Stimulated activated CD4-positive, alpha-beta T cell treated with anti-CD3 and anti-CD28 coated beads, Interleukin-2, amount 100 ng/mL, for 48 hours (primary cell): ENCODE measurements at places on chromosomes 3 and 15.

DNA sequence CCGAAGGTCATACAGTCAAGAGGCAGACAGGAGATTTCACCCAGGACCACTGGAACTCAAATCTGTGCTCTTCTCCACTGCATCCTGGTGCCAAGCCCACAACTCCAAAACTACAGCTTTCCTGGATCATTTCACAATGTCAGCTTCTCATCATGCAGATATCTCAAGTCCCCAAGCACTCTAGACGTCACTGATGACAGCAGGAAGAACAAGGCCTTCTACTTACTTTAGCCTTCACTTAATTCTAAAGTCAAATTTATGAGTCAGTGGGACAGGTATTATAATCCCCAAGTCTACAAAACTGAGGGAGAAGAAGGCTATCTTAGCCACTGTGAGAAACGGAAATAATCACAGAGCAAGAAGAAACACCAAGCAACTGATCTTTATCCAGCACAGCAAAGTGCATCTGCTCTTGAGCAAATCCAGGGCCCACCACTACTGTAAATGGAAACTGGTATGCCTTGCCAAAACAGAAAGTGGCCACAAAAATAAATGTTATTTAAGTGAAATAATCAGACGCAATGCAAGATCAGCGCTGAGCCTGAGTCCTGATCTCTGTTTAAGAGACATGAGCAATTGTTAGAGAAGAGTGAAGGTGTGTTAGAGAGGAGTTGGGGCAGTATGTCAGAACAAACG is 928 bp downstream of the RAD18 start:
- DNase-seq: no peak

- no peak for DNase-seq
These were observed 43.2 kb downstream of the GTPBP8 start for GRCh38 chr3:113034011-113034410.

DNA sequence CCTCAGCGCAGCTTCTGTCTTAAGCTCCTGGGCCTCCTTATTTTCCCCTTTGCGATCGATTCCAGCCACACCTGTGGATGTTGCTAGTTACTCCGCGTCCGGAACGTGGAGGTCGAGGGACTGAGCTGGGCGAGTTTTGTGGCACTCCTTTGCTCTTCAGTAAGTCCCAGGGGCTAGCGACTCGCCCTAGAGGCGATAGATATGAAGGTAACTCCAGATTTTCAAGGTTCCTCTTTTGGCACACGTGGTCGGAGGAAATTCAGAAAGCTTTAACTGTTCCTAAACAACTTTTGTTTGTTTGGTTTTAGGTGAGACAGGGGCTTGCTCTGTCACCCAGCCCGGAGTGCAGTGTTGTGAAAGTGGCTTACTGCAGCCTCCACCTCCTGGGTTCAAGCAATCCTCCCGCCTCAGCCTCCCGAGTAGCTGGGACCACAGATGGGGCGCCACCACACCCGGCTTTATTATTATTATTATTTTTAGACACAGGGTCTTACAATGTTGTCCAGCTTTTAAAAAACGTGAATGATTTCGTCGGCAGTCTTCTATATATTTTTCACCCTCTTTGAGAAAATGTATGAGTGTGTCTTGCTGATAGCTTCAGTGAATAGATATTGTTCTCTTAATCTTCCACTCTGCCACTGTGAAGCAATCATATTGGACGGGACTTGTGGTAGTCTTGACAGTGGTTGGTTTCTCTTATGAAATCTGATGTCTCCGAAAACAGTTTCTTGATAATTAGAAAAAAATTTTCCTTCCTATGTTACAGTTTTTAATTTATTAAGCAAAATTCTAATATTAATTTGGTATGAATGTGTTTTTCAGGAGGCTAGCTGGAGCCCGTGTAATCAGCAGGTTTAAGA is 785 bp downstream of the MFSD1 start:
- DNase-seq: no peak

- no peak for DNase-seq
These were observed 356.8 kb upstream of the NR2F2 start for GRCh38 chr15:95973566-95974256.

DNA sequence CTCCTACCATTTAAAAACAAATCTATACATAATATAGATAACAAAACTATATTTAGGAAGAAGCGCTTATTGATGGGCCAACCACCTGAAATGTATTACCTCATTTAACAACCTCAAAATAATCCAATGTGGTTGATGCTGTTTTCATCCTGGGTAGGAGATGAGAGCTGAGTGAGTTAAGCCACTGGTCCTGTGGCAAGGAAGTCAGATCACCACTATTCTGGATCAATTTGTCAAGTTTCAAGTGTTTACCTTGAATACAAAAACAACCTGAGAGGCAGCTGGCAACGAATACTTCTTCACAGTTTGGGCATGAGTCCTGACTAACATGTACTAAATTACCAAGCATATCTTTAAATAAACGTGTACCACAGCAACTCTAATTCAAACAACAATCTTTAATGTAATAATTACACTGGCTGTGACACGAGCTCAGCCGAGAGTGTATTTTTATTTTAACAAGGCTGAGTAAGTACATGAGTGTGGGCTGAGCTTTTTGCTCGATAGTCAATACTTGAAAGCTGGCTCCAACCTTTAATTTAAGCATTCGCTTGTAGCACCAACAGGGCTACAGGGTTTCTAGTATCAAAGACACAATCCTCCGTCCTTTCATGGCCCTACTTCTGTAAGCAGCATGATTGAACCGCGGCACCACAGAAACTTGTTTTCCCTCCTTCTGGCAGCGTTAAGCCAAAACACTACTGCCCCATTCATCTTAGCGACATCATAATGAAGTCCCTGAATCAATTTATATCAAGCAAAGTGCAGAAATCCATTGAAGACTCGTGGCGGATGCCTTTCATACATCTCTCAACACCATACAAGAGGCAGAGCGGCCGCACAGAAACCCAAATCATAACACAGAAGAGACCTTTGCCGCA is 93.8 kb upstream of the ICE2 start:
- DNase-seq: no peak

GRCh38 chr15:25439369-25439836 is 579 bp upstream of the UBE3A start:
- no peak for DNase-seq

DNA sequence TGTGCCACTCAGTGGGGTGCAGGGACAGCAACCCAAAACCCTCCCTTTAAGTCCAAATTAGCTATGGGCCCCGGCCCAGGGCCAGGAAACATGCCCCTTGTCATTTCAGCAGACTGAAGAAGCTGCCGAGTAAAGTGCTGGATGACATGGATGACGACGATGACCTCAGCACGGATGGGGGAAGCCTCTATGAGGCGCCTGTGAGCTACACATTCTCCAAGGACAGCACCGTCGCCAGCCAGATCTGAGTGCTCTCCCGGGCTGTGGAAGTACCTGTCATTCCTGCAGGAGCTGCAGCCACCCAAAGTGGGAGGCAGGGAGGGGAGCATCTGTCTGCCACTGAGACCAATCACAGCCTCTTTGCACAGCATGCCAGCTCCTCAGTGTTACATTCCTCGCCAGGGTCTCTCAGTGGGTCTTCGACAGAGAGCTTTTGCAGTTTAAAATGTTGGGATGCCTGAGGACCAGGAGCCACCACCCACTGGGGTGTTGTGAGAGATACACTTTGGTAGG is 44.4 kb upstream of the MYZAP start:
- no peak for DNase-seq

GRCh38 chr3:160774172-160774571 is 18.1 kb downstream of the PPM1L start:
- DNase-seq: no peak

DNA sequence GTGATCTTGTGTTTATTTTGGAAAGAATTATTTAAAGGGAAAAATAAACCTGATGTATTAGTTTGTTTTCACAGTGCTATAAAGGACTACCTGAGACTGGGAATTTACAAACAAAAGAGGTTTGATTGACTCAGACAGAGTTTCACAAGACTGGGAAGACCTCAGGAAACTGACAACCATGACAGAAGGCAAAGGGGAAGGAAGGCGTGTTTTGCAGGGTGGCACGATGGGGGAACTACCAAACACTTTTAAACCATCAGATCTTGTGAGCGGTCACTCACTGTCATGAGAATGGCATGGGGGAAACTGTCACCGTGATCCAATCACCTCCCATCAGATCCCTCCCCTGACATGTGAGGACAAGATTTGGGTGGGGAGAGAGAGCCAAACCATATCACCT is 87.0 kb downstream of the TP63 start:
- DNase-seq: no peak

GRCh38 chr3:179942553-179943075 is 94.1 kb downstream of the PEX5L start:
- no peak for DNase-seq

DNA sequence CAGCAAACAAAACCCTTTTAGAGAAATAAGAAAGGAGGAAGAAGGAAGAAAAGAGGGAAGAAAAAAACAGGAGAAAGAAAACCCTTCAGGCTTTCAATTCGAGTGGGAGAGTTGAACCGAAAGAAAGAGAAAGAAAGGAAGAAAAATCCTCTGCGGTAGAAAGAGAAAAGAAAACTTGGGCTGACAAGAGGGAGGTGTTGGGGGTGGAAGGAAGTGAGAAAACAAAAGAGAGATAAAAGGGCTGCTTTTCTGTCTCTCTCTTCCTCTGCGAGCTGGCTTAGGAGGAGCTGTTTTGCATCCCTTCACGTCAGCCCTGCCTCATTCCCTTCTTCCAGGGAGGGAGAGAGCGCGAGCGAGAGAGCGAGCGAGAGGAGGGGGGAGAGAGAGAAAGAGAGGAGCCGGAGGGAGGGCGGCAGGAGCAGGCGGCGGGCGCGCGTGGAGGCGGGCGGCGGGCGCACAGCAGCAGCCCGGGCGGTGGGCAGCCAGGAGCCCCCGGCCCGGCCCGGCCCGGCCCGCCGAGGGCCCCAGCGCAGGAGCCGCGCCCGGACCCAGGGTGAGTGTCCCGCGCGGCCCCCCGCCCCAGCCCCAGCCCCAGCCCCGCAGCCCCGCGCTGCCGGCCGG is at the start of gene ZNF710:
Gene ZNF710, plus strand, starts transcription at position 263 of the 621 bp plus-strand sequence. CDS start 65,814 bp downstream, outside the sequence.
- peak; percentile 23 for DNase-seq

DNA sequence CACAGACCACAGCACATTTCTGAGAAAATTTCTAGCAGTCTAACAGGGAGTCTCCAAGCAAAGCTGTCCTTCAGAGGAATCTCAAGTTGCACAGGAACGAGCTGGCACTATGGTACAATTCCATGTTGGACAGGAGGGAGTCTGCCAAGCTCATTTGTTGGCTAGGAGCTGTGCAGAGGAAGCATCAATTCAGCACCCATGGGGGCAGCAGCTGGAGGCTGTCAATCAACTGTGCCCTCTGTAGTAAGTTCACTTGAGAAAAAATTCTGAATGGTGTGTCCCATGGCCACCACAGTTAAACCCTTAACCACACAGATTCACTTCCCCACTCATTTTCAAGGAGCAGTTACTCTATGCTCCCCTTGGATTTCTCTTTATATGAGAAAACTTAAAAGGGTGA is 298.5 kb upstream of the PPP2R3A start:
- no peak for DNase-seq

GRCh38 chr3:183734750-183735494 is 37.3 kb downstream of the YEATS2 start:
- no peak for DNase-seq

- no peak for DNase-seq
These were observed 23.9 kb upstream of the TMEM108 start for GRCh38 chr3:133014325-133014724.

DNA sequence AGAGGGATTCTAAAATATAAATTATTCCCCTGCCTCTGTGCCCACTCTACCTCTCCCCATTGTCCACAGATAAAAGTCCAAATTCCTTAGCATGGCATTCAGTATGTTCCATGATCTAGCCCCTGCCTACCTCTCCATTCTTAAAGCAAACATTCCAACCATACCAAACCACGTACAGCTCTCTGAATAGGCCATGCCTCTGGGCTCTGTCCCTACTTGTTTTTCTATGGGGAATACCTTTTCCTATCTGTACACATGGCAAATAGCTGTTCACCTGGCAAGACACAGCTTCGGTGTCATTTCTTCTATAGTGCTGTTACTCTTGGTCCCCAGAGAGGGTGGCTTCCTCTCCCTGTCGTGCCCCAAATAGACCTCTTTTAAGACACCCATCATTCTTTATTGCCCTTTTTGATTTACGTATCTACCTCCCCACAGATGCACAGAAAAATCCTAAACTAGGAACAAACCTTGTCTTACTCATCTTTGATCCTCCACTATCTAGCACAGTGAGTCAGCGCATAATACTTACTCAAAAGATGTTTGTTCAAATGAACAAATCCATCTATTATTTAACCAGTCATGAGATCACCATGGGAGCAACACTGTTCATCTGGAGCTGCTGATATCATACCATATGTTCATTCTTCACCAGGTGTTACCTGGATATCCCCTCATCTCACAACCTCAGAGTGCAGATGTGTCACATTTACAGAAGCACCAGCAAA is 329.8 kb downstream of the THSD4 start:
- no peak for DNase-seq

DNA sequence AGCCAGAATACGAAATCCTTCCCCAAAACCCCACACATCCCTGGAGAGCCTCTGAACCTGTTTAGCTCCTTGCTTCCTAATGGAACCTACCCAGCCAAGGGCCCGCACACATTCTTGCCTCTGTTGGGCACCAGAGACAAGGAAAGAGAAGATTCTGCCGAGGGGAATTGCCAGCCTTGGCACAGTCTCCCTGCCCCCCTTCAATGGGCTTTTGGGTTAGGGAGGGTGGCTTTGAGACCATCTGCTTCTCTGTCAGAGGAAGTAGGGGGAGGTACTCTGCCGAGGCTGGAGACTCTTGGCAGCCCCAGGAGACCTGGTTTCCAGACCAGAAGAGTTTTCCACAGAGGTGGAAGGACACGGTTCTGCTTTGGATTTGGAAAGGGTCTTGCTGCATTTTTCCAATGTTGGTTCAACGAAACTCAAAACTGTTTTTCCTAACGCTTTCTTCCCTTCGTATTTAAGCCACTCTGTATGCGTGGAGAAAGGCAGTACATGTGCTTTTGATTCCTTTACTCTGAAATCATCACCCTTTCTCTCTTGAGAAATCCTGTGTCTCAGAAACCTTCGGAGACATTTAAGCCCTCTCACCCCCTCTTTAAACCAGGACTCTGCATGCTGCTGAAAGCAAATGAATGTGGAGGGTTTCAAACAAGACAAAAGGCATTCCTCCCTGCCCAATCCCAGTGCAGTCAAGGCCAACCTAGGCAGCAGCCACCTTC is 78.8 kb upstream of the PRR23C start:
- DNase-seq: no peak

DNA sequence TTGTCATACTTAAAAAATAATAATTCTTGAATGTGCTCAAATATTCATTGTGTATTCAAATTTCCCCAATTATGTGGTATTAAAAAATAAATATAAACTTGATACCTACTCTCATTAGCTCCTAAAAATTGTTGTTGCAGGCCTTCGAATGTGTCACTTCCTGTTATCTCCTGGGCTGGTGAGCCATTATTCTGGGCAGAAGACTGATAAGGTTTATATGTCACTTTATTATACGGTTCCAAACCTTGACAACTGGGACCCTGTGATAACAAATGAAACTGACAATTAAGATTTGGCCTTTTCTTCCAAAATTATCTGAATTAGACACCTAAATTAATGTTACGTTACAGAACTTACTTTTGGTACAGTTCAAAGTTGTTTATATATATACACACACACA is 15.0 kb downstream of the CEP152 start:
- DNase-seq: no peak

DNA sequence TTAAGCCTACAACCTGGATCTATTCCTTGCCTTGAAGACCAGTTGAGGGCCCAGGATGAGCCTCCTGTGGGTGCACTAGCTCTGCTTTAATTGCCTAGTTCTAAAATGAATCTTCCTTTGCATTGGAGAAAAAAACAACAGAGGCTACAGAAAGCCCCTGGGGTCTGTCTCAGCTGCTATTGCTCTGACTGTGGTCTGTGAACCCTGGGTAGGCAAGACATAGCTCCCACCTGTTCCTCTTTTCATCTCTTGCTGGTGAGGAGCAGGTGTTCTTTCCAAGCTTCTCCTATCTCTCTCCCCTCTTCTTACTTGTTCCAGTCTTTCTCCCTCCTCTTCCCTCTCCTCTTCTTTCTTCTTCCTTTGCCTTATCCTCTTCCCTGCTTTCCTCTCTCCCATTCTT is 28.8 kb downstream of the RBP2 start:
- DNase-seq: no peak
